Gastrocnemius medialis (tissue), 4 donors: ENCODE measurements at places on chromosomes 3 and 15. TPM values are rescaled to one million over a fixed set of nuclear protein-coding genes. Genes with fewer than 3 reads are reported as not detected.

DNA sequence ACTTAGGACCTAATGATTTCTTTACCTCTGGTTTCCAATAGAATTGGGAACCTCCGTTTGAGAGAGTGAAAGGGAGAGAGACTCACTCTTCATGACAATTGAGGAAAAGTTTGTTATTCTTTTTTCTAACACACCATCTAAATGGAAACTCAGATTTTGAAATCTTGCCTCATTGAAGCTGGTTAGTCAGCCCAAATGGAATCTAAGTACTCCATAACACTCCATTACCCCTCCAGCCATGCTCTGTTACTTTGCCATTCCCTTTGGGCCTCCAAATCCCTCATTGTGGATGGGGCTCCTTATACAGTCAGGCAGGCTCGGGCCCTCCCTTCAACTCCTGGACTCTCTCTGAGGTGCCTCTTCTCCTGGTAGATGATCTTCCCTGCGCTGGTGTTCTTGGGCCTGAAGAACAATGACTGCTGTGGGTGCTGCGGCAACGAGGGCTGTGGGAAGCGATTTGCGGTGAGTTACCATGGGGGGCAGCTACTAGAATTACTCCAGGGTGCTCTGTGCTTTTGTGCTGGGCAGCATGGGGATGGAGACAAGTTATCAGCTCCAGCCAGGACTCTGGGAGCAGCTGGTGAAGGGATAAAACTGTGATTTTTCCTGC, 1.1 kb downstream of the TM4SF4 start:
- H3K27ac ChIP-seq, result no peak overlapping the region
- no peak for DNase-seq
- no peaks in the 10 kb centered on the region for H3K36me3 ChIP-seq
- H3K27me3 ChIP-seq, result no peaks in the 10 kb centered on the region
- no peak overlapping the region for H3K4me3 ChIP-seq
- H3K4me1 ChIP-seq, result peaks cover 28% of the 10 kb centered on the region

- H3K36me3 ChIP-seq, result no peaks in the 10 kb centered on the region
- H3K4me3 ChIP-seq, result no peak overlapping the region
- H3K27ac ChIP-seq, result no peak overlapping the region
- DNase-seq, result no peak
Observed at GRCh38 chr15:67394873-67395639, 125.9 kb upstream of the C15orf61 start.

The FGF12 gene
- total RNA-seq, result 1.2 TPM

The C3orf49 gene
- not detected for total RNA-seq

GRCh38 chr3:132912416-132912753, 125.8 kb upstream of the TMEM108 start:
- H3K27me3 ChIP-seq, result no peaks in the 10 kb centered on the region
- H3K27ac ChIP-seq, result no peak overlapping the region
- H3K4me1 ChIP-seq, result no peaks in the 10 kb centered on the region

- no peaks in the 10 kb centered on the region for H3K4me1 ChIP-seq
- no peaks in the 10 kb centered on the region for H3K27me3 ChIP-seq
- H3K4me3 ChIP-seq, result no peak overlapping the region
- H3K36me3 ChIP-seq, result peaks cover 14% of the 10 kb centered on the region
- H3K27ac ChIP-seq, result no peak overlapping the region
- no peak for DNase-seq
Observed at GRCh38 chr3:58524326-58524888, 12.6 kb downstream of the ACOX2 start.

- DNase-seq, result no peak
- H3K27me3 ChIP-seq, result no peaks in the 10 kb centered on the region
- no peak overlapping the region for H3K27ac ChIP-seq
- no peak overlapping the region for H3K4me3 ChIP-seq
- H3K36me3 ChIP-seq, result no peaks in the 10 kb centered on the region
Observed at GRCh38 chr3:143241481-143241951, 121.9 kb downstream of the CHST2 start.

DNA sequence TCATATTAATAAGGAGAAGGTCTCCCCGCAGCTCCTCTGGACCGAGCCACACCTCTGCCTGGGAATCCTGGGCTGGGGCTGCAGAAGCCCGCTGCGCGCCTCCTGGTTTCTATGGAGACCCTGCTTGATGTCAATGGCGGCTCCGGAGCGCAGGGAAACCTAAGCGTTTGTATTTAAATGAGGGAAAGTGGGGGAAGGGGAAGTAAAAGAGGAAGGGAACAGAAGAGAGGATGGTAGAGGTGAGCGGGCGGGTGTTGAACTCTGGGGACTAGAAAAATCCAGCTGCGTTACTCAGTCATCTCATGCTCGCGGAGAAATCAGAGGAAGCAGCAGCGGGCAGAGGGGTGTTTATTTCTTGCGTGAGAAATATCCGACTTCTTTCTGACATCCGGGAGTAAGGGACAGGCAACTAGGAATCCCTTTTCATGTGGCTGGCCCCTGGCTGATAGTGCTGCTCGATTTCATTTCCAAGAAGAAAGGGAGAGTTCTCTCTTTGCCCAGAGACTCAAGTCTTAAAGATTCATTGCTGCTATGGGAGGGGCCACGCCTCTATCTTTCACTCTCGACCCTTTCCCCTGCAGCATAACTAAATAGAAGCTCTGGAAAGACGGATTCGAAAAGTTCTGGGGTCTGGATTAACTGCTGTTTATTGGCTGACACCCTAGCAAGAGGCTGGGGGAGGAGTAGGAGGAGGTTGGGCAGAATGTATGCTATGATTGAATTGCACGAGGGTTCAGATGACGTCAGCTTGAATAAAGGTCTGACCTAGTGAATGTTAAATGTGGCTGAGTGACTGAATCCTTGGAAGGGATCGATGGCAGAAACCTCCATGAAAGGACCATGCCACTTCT, 110.5 kb upstream of the GAP43 start:
- peak overlapping the region; percentile 51 for H3K4me3 ChIP-seq
- H3K27me3 ChIP-seq, result no peaks in the 10 kb centered on the region
- DNase-seq, result no peak
- no peak overlapping the region for H3K27ac ChIP-seq
- H3K4me1 ChIP-seq, result peaks cover 10% of the 10 kb centered on the region

DNA sequence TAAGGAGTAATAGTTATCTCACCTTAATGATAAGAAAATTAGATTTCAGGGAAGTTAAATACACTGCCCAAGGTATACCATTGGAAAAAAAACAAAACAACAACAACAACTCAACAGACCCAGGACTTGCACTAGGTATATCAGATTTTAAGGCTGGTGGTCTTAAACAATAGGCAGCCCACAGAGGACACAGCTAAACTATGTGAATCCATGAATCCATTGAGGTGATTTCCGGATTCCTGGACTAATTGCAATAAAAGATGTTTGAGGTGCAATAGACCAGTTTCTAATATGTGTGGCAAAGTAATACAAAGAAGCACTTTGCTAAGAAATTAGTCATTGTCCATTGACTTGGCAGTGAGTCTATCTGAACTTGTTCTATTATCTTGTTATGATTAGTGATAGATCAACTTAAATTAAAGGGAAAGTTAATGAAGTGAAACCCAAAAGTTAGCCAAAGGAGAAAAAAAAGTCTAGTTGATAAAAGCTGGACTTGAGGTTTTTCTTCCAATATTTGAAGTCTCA, 60.9 kb upstream of the MAGI1 start:
- no peak overlapping the region for H3K4me3 ChIP-seq
- H3K27me3 ChIP-seq, result no peaks in the 10 kb centered on the region
- H3K27ac ChIP-seq, result no peak overlapping the region
- H3K4me1 ChIP-seq, result no peaks in the 10 kb centered on the region
- no peaks in the 10 kb centered on the region for H3K36me3 ChIP-seq

The RETNLB gene
- total RNA-seq, result not detected

DNA sequence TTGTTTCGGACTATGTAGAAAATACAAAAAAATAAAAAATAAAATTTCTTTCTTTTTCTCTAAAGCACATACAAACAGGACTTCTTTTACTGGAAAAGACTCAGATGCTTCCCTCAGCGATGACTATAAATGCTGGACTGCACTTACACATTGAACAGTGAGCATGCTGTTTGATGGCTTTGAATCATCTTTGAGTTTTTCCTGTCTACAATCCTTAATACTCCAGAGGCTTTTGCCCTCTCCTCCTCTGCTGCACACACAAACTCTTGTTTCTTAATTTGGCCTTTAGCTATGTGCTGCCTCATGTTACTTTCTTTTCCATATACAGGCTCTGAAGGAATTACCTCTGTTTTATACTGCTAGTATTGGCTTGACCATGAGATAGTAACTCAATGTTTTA, 575.1 kb downstream of the EPHA3 start:
- H3K27me3 ChIP-seq, result no peaks in the 10 kb centered on the region
- H3K4me1 ChIP-seq, result no peaks in the 10 kb centered on the region
- no peak overlapping the region for H3K4me3 ChIP-seq
- no peak overlapping the region for H3K27ac ChIP-seq
- no peaks in the 10 kb centered on the region for H3K36me3 ChIP-seq
- DNase-seq, result no peak

GRCh38 chr3:127036209-127037020, 53.5 kb downstream of the PLXNA1 start:
- H3K27ac ChIP-seq, result no peak overlapping the region
- no peaks in the 10 kb centered on the region for H3K4me1 ChIP-seq
- no peak overlapping the region for H3K4me3 ChIP-seq
- DNase-seq, result no peak
- H3K27me3 ChIP-seq, result no peaks in the 10 kb centered on the region

DNA sequence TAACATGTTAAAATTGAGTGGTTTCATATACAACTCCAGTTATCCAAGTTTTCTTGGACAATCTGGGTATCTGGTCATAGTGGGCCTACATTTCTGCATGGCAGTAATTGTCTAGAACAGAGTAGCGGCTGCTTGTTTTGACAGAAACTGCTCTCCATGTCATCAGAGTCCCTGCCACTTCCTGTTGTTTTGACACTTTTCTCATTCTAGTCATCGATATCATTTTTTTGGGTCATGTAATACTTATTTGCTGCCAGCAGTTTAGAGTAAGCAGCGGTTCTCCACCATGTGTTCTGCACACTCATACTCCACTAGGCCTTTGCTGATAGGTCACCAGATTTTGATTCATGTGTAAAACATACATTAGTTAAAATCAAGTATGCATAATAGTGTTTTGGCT, 81.5 kb downstream of the SLC25A26 start:
- no peaks in the 10 kb centered on the region for H3K36me3 ChIP-seq

GRCh38 chr15:97014001-97014400, 683.5 kb downstream of the NR2F2 start:
- no peaks in the 10 kb centered on the region for H3K36me3 ChIP-seq
- no peaks in the 10 kb centered on the region for H3K4me1 ChIP-seq
- no peak overlapping the region for H3K27ac ChIP-seq
- no peaks in the 10 kb centered on the region for H3K27me3 ChIP-seq
- H3K4me3 ChIP-seq, result no peak overlapping the region

GRCh38 chr3:103968131-103968530, 1398.6 kb upstream of the ALCAM start:
- H3K4me3 ChIP-seq, result no peak overlapping the region
- H3K27me3 ChIP-seq, result no peaks in the 10 kb centered on the region
- no peaks in the 10 kb centered on the region for H3K36me3 ChIP-seq
- no peak for DNase-seq
- no peak overlapping the region for H3K27ac ChIP-seq

DNA sequence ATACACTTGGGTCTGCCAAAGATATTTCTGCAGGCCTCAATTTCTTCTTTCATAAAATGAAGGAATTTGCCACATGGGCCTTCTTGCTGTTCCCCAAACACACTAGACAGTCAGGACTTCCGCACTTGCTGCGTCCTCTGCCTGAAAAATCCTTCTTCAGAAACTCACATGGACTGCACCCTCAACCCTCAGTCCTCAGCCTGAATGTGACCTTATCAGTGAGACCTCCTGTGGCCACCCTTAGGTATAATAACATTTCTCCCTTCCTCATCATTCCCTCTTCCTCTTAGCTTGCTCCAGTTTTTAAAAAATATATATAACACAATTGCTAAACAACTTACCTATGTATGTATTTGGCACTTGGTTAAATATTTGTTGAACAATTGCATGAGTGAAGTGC, 257.5 kb downstream of the MFSD1 start:
- H3K4me1 ChIP-seq, result no peaks in the 10 kb centered on the region
- no peaks in the 10 kb centered on the region for H3K27me3 ChIP-seq
- no peak overlapping the region for H3K27ac ChIP-seq
- H3K4me3 ChIP-seq, result no peak overlapping the region
